T-helper 17 cell (primary cell): ENCODE measurements at places on chromosomes 3 and 15.

DNA sequence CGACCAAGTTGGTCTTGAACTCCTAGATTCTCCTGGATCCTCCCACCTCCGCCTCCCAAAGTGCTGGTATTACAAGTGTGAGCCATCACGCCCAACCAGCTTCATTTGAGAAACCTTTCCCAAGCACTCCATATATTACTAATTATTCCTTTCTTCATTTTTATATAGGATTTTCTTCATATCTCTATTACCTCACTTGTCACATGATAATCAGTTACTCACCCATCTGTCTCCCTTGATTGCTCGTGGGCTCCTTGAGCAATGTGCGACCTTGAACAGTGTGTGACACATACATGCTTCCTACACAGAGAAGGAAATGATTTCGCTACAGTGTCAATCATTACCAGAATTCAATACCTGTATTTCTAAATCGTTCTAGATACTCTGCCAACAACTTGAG, 110.7 kb upstream of the C2CD4B start:
- DNase-seq = no peak

GRCh38 chr15:72060687-72061250, 57.2 kb downstream of the MYO9A start:
- no peak for DNase-seq

DNA sequence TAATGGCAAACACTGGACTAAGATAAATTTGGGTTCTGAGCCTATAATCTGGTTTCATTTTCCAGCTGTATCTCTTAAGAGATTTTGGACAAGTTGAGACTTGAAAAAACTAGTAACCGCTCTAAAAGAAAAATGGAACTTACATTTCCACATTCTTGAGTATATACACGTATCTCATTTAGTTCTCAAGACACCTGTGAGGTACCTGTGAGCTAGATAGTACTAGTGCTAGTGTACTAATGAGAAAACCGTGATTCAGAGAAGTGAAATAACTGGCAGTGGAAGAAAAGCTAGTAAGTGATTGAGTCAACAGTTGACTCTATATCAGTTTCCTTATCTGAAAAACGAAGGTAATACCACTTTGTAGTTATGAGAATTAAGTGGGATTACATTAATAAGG, 62.2 kb upstream of the PAQR5 start:
- DNase-seq = no peak

DNA sequence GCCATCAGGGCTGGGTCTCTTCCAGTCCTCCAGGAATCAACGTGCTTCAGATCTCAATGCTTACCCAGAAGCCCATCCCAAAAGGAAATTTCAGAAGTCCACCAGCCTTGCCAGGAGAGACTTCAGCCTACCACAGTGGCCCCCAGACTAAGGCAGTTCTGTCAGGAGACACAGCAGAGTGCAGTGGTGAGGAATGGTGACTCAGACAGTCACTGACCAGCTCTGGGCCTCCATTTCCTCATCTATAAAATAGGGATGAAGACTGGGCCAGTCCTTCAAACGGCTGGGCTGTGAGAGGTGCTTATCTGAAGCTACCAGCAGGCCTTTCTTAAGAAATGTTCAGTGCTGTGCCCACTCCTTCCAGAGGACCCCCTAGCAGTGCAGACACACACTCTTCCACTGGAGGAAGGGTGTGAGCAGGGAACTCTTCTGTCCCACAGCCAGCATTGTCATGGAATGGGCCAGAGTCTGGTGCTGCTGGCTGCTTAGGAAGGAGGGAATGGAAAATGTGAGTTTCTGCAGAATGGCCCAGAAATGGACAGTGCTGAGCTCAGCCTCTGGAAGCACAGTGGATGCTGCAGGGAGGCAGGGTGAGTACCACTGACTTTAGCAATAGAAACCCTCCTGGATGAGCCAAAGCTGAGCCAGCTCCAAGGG, 41.6 kb upstream of the DUSP7 start:
- DNase-seq = no peak

DNA sequence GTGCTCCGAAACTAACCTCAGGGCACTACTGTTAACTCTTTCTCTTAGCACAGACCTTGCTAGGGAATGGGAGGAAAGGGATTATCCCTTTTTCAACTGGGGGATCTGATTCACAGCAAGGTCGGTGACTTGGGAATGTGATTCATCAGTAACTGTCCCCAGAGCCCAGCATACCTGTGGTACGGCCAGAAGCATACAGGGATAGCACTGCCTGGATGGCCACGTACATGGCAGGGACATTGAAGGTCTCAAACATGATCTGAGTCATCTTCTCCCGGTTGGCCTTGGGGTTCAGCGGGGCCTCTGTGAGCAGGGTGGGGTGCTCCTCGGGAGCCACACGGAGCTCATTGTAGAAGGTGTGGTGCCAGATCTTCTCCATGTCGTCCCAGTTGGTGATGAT, 2.3 kb downstream of the ACTC1 start:
- no peak for DNase-seq

DNA sequence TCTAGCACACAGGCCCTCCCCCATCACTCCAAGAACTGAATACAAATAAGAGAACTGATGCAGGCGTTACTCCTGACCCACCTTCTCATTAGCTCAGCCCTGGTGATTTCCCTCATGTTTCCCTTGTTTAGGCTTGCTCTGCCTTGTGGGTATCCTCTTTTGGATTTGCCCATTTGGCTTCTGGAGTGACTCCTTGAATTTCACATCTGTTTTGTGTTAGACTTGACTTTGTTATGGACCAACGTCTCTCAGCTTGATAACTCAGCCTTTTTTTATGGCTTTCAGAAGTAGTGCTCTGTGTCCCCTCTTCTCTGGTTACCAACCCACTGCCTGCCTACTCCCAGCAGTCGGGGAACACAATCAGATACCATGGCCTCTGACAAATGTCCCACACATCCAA, 11.3 kb upstream of the TMOD3 start:
- no peak for DNase-seq

GRCh38 chr15:90334304-90334731, 17.8 kb upstream of the ZNF774 start:
- DNase-seq = no peak
